Lung (tissue), 17 donors: ENCODE measurements at places on chromosomes 1 and 21. TPM values are rescaled to one million over a fixed set of nuclear protein-coding genes. Genes with fewer than 3 reads are reported as not detected.

GRCh38 chr21:40846103-40846502, 855 bp downstream of the DSCAM start:
- H3K27ac ChIP-seq = no peak overlapping the region
- no peak overlapping the region for H3K4me3 ChIP-seq
- H3K27me3 ChIP-seq = peaks cover 65% of the 10 kb centered on the region
- no peak for DNase-seq

DNA sequence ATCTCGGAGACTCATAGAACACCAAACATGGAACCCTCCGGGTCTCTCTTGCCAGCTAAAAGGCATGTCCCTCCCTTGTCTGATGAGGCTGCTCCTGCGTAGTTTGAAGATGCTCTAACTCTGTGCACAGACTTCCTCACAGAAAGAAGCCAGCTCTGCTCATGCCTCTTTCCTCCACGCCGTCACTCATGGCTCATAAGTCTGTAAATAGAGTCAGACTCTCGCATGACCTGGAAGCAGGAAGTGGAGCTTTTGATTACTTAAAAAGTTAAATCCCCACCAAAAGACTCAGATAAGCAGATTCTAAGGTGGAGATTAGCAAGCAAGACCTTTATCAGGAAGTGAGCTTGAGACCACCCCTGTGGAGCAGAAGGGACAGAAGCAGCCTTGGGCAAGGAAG, 171.6 kb downstream of the TRIM33 start:
- DNase-seq = no peak
- H3K4me3 ChIP-seq = no peak overlapping the region
- no peaks in the 10 kb centered on the region for H3K36me3 ChIP-seq
- no peaks in the 10 kb centered on the region for H3K27me3 ChIP-seq

The NBPF6 gene
- total RNA-seq = not detected

The SLC30A10 gene
- total RNA-seq = not detected

The COL6A1 gene
- 399 TPM for total RNA-seq
